ENCODE measurements at places on chromosomes 6 and 20.

- DNase-seq: no peak
Measured at GRCh38 chr6:36924131-36924530, 30.4 kb upstream of the PI16 start.

- peak; percentile 41 for DNase-seq
Measured at GRCh38 chr20:35767683-35768481, 3.9 kb upstream of the PHF20 start.

- DNase-seq: no peak
Measured at GRCh38 chr6:15698471-15698870, 35.6 kb upstream of the DTNBP1 start.

DNA sequence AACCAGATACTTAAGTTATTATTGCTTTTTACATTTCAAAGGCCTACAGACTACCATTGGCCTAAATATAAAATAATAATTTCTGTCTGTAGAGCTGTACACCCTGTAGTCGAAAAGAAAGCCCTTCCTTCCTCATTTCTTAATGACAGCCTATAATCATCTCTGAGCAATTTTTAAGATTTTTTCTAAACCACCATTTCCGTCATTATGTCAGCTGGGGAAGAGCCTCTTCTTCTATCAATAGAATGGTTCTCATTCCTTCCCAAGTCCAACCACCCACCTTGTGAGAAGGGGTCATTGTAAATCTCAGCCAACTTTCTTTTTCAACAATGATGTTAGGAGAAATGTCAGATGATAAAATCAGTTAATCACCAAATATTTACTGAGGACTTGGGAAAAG is 91.8 kb downstream of the PLEKHG1 start:
- DNase-seq: no peak
